Activated naive CD4-positive, alpha-beta T cell treated with Interleukin-2 at 50 U/mL for 16 hours (primary cell): ENCODE measurements at places on chromosomes 6 and 20.

GRCh38 chr6:89500611-89501010 lies 67.7 kb downstream of the ANKRD6 start:
- no peak for DNase-seq

- DNase-seq = no peak
Observed at GRCh38 chr20:10547276-10548114, 112.4 kb downstream of the SLX4IP start.

DNA sequence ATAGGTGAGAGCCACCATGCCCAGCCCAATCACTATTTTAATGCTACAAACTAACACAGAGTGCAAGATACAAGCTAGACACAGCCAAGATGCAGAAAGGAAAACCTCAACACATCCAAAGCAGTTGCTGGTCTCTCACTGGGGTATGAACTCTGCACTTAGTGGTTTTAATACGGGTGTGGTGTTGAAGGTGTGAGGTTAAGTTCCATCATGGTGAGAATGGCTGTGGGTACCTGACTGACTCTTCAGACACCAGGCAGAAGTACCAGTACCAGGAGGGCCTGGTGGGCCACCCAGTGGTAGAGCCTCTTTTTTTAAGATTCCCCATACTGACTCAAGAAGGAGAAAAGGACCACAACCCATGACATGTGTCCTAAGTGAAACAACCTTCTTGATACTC lies 13.0 kb downstream of the GNAS-AS1 start:
- no peak for DNase-seq

GRCh38 chr6:18165751-18166150 lies 10.5 kb downstream of the KDM1B start:
- no peak for DNase-seq

DNA sequence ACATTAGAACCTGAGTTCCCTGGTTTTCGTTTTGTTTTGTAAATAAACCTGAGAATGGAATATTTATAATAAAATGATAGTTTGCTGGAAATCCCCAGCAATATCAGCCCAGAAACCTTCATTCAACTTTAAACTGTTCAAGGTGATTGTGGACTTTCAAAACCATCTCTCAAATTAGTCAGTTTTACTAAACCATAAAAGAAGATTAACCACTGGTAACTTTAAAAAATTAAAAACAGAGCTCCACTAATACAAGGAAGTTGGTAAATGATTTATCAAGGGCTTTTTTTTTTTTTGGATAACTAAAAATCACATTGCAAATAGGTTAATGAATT lies 10.0 kb downstream of the MBOAT1 start:
- no peak for DNase-seq
